ENCODE measurements at places on chromosomes 1 and 21. TPM values are rescaled to one million over a fixed set of nuclear protein-coding genes. Genes with fewer than 3 reads are reported as not detected.

The CD5L gene
- not detected for total RNA-seq

The SYT11 gene
- total RNA-seq = 20.3 TPM

The LCE1F gene
- total RNA-seq = not detected

The AMIGO1 gene
- 4.1 TPM for total RNA-seq

The FCGR3A gene
- not detected for total RNA-seq

DNA sequence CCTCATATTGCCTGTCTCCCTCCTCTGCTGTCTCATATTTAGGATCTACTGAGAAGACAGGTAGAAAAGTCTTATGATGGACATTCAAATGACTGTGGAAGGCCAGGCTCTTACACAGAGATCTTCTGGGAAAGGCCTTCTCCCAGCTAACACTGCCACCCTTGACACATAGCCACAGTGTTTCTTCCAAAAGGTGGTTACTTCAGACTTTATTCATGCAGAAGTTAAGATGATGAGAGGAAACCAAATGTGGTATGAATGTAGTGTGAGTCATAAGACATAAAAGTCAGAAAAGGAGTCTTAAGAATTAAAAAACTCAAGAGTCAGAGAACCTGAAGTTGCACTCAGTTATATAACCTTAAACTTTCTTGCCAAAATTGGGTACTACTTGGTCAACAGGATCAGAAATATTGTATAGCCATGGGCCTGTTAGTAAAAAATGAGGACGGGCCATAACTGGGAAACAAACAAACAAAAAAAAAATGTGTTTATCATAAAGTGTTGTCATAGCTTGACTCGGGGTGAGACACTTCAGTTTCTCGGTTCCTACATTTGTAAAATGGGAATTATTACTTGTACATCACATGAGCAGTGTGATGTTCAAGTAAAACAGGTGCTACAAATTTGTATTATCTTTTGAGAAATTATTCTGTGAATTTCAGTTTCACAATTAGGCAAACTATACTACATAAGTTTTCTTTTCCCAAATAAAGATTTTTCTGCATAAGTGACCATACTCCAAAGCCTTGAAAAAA lies 1.2 kb upstream of the DENND1B start:
- peak; percentile 96 for DNase-seq

DNA sequence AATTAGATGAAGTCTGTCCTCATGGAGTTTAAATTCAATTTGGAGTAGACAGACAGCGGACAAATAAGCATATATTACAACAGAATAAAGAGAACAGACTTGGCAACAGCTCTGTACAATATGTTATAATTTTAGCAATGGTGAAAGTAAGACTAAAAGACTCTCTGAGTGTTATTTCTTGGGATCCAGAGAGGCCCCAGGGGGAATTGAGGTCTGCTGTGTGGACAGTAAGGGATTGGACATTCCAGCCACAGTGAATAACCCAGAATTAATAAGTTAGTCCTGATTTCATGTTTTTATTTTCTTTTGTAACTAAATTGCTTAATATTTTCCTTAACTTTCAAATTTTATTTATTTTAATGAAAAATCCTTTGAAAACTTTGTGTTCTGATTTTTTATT lies 101.7 kb downstream of the PATJ start:
- DNase-seq = no peak

- peak; percentile 63 for DNase-seq
Measured at GRCh38 chr1:63612564-63612963, 19.4 kb downstream of the PGM1 start.

DNA sequence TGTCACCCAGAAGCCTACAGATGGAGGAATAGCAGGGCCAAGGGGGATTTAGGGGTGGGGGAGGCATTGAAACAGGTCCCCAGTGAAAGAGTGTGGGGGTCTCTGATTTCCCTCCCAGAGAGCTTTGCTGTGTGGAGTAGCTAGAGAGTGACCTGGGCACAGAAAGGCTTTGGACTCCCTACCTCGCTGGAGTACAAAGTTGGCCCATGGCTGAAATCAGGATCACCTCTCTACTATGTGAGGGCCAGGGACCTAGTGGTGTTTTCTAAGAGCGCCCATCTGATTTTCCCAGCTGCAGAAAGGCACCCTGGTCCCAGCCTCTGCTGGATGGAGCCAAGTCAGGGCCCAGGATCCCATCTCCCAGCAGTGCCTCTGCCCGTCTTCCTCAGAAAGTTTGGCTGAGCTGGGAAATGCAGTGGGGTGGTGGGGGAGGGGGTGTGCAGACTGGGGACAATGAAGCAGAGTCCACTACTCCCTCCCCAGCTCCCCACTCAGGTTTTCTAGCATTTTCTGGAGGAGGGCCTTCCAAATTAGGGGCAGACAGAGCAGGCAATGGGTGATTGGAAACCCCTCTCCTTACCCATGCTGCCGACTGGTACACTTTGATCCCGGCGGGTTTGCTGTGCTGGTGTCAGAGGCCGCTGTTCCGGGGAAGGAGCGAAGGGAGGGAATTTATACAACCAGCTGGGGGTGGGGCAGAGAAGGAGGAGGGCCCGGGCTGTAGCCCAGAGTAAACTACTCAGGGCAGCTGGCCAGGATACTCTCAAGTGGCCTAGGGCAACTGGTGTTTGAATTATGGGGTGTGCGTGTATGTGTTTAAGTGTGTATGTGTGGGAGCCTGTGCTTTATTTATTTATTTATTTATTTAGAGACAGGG lies at the start of gene SELENBP1:
SELENBP1 (minus strand) TSS at position 648 of the 877 bp plus-strand sequence; CDS start at position 584, 64 bp downstream.
- peak; percentile 61 for DNase-seq

DNA sequence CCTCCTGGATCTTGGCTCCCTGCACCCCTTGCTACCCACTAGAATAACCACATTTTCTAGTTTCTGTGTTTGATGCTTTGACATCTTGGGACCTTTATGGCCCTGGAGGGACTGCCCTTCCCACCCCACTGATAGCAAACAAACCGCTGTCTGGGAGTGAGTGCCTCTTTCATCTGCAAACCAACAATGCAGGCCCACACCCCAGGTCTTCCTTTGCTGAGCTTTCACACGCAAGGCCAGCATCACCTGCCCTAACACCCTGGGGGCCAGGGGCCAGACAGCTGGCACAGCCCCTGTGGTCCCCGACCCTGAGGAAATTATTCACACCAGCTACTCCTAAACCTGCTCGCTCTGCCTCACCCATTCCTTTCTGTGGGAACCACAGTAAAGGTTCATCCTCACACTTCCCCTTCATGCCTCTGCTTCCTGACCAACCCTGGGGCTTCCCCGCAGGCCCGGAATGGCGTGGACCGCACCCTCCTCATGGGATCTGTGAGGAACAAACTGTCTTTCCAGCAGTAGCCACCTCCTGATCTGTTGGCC lies 15.4 kb downstream of the SLC2A7 start:
- DNase-seq = no peak

DNA sequence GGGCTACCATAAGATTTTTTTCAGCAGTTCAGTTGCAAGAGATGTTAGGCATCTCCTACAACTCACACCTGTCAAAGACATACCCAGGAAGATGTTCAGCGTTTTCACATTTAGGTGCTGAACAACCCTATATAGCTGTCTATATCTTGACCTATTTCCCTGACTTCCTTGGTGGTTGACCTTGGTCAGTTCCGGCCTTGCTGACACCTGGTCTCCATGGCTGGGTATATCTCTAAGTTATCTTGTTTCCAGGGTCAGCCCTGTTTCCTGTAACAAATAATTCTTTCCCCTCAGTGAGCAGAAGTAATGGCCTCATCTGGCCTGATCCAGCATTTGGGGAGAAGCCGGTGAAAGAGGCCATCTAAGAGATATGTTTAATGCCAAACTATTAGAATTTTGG lies 2.4 kb upstream of the BTG2 start:
- DNase-seq = no peak

GRCh38 chr1:215104283-215104682 lies 21.7 kb downstream of the KCNK2 start:
- DNase-seq = no peak
